Stimulated activated CD4-positive, alpha-beta T cell treated with anti-CD3 and anti-CD28 coated beads, Interleukin-12 subunit alpha, Interleukin-12 subunit beta, amount 100 ng/mL, for 4 hours (primary cell): ENCODE measurements at places on chromosomes 13 and 19.

DNA sequence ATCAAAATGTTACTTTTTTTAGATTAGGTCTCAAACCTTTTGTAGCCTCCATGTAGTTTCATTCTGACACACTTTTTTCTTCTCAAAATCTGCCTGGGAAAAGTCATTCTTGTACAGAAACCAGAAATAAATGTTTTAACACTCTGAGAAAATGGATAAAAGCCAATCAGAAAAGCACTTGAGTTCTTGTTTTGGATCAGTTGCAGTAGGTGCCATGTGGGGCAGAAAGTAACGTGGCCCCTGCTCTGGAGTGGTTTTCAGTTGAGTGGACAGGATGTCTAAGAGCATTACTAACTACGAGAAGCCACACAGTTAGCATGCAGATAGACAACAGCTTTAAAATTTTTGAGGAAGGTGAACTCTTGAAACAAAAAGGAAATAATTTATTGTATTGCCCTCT, 19.1 kb downstream of the GPR183 start:
- DNase-seq: no peak

DNA sequence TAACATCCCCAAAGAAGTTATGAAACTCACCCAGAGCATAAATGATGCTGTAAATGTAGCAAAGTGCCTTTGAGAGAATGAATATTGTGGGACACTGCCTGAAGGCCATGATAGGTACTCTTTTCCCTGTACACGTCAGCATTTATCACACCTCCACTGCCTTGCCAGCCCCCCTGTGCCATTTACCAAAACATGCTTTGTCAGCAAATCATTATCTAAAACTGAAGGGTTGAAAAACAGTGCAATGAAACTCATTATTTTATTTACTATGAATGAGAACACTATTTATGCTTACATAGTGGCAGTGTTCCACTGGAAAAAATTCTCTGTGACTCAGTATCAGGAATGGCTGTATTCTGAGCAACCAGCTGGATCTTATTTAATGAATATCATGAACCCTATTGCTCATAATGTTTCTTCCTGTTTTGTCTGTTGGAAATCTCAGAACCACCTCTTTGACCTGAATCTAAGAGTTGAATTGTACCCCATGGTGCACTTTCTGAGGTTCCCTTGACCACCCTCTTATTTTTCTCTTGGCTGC, 564.1 kb downstream of the DCT start:
- DNase-seq: no peak

- peak; percentile 31 for DNase-seq
Observed at GRCh38 chr19:9431475-9431874, 3.9 kb downstream of the ZNF266 start.

DNA sequence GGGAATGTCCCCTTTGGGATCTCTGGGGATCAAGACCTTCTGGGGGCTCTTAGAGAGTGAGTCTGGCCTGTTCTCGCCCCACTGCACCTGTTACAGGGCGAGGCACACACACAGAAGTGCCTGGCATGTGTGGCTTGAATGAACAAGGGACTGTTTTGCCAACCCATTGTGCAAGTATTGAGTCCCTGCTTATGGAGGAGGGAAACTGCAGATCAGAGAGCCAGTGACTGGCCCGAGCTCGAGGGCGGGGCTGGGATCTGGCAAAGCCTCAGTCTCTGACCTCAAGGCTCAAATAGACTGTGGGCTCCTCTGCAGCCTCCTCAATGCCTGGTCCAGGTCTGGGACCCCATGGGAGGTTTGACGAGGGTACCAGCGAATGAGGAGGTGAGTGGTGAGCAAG, 5.5 kb downstream of the RAVER1 start:
- no peak for DNase-seq

GRCh38 chr13:96181911-96182310, 92.0 kb downstream of the HS6ST3 start:
- DNase-seq: no peak

GRCh38 chr13:50810998-50811397, 32.5 kb downstream of the DLEU7 start:
- no peak for DNase-seq

DNA sequence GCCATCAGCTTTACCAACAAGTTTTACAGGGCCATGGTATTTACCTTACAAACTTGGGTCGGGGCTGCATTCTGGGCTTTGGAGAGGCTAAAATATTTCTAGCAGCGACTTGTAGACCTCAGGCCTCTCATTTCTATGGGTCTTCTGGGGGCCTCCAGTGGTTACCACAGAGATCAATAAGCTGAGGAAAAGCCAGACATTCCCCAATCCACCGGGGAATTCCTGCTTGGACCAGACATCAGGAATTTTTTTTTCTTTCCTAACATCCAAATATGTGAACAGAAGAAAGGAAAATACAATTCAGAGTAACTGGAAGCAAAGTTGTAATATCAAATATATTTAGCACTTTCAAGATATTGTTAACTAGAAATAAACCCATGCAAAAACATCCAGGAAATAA, 1.5 kb downstream of the DZIP1 start:
- no peak for DNase-seq

GRCh38 chr13:105139380-105140285, 1395.8 kb downstream of the EFNB2 start:
- DNase-seq: peak; percentile 25

DNA sequence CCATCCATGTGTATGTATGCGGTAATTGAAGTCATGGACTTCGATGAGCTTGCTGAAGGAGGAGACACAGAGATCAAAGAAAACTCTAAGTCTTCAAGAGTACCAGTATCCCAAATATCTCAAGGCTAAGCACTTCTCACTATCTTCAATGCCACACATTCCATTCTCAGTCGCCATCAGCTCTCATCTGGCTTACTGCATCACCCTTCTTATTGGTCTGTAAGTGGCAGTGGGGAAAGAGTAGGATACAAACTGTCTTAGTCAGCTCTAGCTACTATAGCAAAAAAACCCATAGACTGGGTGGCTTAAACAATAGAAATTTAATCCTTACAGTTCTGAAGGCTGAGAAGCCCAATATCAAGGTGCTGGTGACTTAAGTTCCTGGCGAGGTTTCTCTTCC, 218.7 kb downstream of the POSTN start:
- DNase-seq: no peak

- DNase-seq: no peak
Observed at GRCh38 chr13:102593466-102593865, 3.3 kb upstream of the TPP2 start.

- DNase-seq: no peak
Observed at GRCh38 chr13:35983206-35983605, 148.0 kb downstream of the DCLK1 start.

GRCh38 chr19:42253245-42254088, 1.5 kb downstream of the ERF start:
- DNase-seq: peak; percentile 67

DNA sequence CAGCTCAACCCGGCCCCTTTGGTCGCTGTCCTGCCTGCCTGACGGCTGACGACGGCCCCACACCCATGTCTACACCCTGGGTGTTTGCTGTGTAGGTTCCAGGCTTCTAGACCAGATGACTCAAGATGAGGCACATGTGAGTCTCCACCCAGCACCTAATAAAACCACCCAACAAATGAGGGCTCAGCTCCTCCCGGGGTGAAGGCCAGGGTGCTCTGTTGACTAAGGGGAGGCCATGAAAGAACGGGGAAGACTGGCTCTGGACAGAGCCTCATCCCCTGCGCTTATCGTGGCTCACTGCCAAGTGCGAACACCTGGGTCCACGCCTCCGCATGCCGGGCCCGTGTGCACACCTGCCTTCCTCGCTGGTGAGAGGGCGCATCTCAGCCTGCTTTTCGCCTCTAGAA, 39.6 kb downstream of the COL4A2 start:
- DNase-seq: no peak

- DNase-seq: no peak
Observed at GRCh38 chr13:22121146-22121739, 450.4 kb downstream of the FGF9 start.

DNA sequence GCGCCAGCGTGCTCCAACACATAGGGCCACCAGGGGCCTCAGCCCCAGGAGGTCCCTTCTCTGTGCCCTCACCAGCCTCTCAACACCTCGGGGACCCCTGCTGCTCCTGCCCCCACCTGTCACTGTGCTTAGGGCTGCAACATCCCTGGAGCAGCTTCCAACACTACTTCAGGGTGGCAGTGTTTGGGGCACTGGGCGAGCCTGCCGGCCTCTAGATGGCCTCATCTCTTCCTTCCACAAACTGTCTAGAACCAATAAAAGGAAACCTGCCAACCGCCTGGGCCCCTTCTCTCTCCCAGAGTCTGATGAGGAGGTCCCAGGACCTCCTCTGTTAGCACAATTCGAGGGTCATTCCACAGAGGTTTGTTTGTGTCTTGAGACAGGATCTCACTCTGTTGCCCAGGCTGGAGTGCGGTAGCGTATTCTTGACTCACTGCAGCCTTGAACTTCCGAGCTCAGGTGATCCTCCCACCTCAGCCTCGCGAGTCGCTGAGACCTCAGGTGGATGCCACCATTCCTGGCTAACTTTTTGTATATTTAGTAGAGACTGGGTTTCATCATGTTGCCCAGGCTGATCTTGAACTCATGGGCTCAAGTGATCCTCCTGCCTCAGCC, 10.1 kb upstream of the SHD start:
- DNase-seq: no peak

DNA sequence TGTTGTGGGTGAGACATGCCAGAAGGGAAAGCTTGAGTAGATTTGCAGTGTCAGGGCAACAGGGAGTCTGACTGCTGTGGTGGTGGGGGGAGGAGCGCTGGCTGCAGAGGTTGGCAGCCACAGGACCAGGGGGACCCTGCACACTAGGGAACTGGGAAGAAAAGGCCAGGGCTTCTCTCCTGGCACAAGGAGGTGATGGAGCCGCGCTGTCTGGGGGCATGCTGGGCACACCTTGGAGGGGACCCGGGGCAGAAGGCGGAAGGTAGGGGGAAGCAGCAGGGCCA, 13.9 kb upstream of the EPHX3 start:
- no peak for DNase-seq

DNA sequence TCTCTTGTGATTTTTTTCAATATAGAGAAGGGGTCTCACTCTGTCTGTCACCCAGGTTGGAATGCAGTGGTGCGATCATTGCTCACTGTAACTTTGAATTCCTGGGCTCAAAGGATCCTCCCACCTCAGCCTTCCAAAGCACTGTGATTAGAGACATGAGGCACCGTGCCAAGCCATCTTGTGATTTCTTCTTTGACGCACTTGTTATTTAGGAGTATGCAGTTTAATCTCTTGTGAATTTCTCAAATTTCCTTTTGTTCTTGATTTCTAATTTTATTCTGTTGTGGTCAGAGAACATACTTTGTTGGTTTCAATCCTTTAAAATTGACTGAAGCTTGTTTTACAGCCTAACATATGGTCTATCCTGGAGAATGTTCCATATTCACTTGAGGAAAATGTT, 14.5 kb downstream of the IPO5 start:
- no peak for DNase-seq

GRCh38 chr19:33556261-33556660, 34.7 kb upstream of the PEPD start:
- no peak for DNase-seq

GRCh38 chr13:26502826-26503225, 54.7 kb upstream of the WASF3 start:
- DNase-seq: peak; percentile 16

- no peak for DNase-seq
Observed at GRCh38 chr13:106100171-106100919, 435.1 kb downstream of the EFNB2 start.

DNA sequence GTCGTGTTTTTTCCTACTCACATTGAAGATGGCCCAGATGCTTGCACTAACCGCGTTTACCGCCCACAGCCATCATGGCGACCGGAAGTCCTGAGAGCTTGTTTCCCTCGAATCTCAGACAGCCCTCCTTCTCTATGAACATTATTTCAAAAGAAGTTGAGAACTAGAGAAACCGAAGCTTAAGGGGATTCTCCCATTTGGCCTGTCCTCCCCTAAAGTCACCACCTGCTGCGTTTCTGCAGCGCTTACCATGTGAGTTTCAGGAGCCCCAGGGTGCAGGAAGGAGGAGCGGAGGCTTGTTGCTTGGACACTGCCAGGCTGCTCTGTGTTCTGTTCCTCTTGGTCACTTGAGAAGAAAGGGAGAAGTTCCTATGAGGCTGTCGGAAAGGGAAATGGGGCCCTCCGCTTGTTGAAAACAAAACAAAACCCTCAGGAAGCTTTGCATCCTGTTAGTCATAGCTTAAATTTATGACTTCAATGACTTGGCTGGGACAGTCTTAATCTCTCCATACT, 6.2 kb downstream of the CARD8 start:
- DNase-seq: peak; percentile 68

DNA sequence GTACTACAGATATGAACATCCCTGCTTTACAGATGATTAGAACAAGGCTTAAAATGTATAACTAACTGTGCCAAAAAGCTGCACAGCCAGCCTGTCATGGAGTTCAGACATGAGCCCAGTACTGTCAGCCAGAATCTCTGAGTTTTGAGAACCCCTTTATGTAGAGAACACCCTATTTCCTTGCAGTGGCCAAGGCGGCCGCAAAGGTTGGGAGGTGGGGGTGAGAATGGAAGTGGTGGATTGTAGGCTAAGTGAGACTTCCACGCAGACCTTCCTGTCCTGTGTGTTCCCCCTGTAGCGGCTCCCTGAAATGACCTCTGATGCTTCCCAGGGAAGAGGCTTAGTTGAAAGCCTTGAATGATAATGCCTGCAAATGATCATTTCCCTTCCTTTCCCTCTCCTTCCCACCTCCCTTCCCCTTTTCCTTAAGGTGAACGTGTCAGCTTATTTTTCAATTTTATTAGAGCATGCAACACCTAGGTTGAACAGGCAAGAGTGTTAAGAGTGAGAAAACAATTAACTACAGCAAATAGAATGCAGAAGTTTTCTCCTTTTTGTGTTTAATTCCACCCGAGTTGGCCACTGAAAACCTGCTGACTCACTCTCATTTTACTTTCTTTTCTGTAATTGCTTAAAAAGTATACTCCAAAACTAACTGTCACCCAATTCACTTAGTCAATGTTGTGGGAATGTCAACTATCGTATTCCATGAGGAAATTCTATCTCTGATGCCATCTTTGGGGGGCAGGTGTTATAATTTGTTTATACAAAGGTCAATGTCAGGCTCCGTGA, 167.0 kb upstream of the EDNRB start:
- DNase-seq: no peak

DNA sequence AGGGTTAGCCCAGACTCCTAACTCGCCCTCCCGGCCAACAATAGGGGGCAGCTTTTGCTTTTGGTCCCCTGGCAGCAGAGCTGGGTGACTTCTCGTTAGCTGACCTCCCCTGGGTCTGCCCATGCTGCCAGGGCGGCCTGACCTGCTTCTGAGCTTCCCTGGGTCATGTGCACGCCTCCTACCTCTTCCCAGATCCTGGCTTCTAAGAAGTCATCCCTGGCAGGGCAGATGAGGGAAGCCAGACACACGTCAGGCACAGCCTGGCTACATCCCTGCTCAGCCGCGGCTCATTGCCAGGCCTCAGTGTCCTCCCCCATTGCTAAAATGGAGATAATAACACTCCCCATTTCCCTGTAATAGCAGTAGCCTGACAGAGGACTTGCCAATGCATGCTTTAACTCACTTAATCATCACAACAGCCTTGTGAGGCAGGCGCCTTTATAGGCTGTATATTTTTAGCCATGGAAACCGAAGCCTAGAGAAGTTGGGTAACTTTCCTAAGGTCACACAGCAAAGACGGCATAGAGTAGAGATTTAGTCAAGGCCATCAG, 2.1 kb downstream of the KCNK6 start:
- no peak for DNase-seq
